Urinary bladder (tissue), 4 donors: ENCODE measurements at places on chromosomes 1 and 21. TPM values are rescaled to one million over a fixed set of nuclear protein-coding genes. Genes with fewer than 3 reads are reported as not detected.

DNA sequence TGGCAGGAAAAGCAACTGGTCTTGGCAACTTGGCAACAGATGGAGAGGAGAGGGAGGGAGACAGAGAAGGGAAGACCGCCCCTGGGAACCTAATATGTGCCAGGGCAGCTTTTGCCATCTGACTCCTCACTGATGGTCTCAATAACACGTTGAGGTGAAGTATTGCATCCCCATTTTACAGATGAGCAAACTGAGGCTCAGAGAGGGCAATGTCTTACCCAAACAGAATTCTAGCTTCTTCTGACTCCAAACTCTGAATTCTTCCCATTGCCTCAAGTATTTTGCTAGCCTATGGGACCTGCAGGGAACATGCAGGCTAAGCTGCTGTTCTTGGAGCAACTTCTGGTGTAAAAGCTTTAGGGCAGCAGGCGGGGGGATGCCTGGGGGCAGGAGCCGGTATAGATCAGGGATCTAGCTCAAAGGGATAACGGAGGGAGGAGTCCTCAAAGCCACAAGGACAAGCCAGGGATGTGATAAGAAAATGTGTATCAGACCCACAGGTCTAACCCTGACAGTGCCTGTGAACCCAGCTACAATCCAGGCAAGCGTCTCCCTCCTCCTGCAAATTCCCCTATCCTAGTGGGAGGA, 7.2 kb upstream of the GUCA2A start:
- no peak for DNase-seq

- DNase-seq = no peak
Measured at GRCh38 chr1:63601061-63601460, 7.8 kb downstream of the PGM1 start.

DNA sequence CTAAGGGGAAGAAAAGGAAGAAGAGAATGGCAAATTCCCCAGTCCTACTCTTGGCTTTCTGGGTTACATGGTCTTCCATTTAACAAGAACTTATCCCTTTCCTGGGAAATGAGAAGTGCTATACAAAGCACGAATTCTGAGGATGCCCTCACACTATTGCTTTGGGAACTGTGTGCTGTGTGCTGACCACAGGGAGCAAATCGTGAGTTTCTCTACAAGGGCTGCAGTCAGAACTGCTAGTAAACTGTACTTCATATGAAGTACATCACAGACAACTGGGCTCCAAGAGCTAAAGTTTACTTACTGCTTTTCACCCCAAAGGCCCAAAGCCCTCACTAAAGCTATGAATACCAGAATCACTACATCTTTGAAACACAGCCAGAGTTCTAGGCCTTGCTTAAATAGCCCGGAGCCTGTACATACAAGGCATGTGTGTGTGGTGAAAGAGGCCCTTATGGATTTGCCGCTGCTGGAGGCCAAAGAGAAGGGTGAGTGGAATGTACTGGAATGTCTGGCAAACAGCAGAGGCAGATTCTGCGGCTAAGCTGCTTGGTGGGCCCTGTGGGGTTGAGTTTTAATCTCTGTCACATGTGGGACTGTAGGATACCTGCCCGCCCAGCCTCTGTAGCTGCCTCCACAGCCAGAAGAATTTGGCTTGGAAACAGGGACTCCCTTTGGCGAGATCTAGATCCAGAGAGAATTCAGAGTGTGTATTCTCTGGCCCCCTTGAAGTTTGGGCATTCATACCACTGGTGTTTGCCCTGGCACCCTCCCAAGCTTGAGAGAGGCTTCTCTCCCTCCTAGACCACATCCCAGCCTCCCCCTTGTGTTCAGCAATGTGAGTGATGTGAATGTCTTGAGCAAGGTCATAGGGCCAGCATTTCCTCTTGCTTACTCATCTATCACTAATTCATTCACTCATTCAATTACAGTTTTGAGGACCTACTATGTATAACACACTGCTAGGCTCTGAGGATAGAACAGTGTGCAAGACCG, 21.9 kb upstream of the TRIM67 start:
- no peak for DNase-seq

DNA sequence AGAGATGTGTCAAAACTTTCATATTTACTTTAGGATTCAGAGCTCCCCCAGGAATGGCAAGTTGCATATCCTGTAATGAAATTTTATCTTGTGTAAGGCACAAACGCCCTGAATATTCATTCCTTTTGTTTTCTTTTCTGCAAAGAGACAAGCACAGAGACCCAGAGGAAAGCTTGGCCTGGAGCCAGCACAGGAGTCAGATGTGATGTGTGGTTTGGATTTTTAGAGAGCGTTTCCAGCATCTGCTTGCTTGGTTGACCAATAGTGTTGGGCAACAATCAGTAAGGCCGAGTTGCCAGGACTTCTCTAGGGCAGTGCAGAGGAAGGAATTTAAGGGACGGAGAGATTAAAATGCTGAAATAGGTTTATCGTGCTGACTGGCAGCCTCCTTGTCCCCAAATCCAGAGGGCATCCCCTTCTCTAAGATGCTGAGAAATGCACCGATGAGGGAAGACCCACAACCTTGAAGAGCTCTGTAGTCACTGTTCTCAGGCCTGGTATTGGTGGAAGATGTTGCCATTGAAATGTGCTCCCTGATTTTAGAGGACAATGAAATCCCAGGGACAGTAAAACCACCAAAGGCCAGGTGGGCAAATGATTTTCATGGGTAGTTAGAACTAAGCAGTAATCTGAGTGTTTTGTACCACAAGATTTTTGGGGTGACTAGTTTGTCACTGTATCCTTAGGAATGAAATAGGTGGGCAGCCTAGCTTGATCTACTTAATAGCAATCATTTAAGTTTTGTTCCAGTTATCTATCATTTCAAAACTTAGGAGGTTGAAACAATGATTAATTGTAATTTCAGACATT, 37.9 kb upstream of the RHOU start:
- no peak for DNase-seq

The C1QTNF12 gene
- 0.53 TPM for total RNA-seq

- DNase-seq = no peak
Measured at GRCh38 chr1:184156521-184157393, 105.2 kb downstream of the TSEN15 start.

DNA sequence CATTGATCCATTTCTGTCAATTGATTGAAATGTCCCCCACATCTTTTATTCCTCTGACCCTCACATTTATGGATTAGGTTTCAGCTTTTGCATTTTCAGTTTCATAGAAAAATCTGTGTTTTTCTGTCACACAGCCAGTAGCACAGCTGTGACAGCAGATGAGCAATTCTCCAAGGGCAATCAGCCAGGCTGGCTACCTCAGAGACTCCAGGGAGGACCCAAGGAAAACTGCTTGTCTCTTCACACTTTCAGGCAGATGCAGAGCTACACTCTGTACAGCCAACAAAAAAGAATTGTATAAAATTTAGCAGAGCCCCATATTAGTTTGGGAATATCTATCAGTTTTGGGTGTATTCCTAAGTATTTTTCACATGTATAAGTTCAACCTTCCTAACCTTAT, 257.2 kb downstream of the LRRC7 start:
- no peak for DNase-seq

- no peak for DNase-seq
Measured at GRCh38 chr1:6084781-6085495, 39.2 kb downstream of the KCNAB2 start.

GRCh38 chr1:87464022-87464490, 135.4 kb downstream of the LMO4 start:
- no peak for DNase-seq

The KRTAP6-3 gene
- not detected for total RNA-seq

DNA sequence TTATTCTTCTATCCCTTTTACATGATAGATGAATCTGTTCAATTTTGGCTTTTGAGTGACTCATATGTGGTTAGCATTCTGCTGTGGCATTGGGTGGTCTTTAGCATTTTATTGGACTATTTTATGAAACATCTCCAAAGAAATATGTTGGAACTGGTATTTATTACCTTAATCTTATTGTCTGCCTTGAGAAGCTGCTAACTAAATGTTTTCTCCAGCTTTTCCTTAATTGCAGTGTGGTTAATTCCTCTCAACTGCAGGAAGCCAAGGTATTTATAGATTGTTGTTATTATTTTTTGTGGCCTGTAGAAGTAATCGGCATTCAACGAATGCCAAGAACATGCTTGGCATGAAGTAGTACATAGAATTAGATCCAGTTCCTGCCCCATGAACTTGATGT, 64.1 kb downstream of the NOS1AP start:
- DNase-seq = no peak

The PROK1 gene
- not detected for total RNA-seq

- no peak for DNase-seq
Measured at GRCh38 chr1:5936621-5937372, 55.4 kb downstream of the NPHP4 start.

GRCh38 chr1:19651141-19651737, 7.1 kb downstream of the NBL1 start:
- DNase-seq = no peak

- no peak for DNase-seq
Measured at GRCh38 chr1:150841626-150842025, 33.6 kb upstream of the CTSK start.

The CTTNBP2NL gene
- total RNA-seq = 19.9 TPM

GRCh38 chr1:209924390-209924789, 13.6 kb upstream of the SYT14 start:
- no peak for DNase-seq

- DNase-seq = no peak
Measured at GRCh38 chr1:75792091-75792490, 4.6 kb upstream of the MSH4 start.

The LCA5L gene
- total RNA-seq = 1.1 TPM

The GNG12 gene
- total RNA-seq = 264 TPM

DNA sequence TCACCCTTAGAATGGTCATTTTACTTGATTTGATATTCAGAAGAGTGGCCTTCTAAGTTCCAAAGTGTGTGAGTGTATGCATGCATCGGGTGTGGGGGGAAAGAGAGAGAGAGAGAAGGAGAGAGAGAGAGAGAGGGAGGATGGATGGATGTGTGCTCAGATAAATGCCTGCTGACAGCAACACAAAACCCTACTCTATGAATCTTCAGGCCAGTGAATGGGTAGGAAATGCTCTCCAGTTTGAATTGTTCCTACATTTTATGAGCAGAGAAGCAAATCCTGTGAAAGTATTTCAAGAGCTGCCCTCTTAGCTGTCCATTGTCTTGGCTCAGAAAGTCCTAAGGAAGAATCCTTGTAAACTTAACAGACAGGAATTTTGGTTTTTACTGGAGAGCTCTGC, 7.4 kb downstream of the JAM2 start:
- no peak for DNase-seq

The KRTAP27-1 gene
- not detected for total RNA-seq

The RIIAD1 gene
- not detected for total RNA-seq

The COL9A2 gene
- total RNA-seq = 8.7 TPM

The ST6GALNAC3 gene
- total RNA-seq = 39.1 TPM

The LBR gene
- 128 TPM for total RNA-seq

GRCh38 chr1:153538315-153538821, 2.4 kb downstream of the S100A5 start:
- DNase-seq = no peak

The WNT2B gene
- total RNA-seq = 55.2 TPM

DNA sequence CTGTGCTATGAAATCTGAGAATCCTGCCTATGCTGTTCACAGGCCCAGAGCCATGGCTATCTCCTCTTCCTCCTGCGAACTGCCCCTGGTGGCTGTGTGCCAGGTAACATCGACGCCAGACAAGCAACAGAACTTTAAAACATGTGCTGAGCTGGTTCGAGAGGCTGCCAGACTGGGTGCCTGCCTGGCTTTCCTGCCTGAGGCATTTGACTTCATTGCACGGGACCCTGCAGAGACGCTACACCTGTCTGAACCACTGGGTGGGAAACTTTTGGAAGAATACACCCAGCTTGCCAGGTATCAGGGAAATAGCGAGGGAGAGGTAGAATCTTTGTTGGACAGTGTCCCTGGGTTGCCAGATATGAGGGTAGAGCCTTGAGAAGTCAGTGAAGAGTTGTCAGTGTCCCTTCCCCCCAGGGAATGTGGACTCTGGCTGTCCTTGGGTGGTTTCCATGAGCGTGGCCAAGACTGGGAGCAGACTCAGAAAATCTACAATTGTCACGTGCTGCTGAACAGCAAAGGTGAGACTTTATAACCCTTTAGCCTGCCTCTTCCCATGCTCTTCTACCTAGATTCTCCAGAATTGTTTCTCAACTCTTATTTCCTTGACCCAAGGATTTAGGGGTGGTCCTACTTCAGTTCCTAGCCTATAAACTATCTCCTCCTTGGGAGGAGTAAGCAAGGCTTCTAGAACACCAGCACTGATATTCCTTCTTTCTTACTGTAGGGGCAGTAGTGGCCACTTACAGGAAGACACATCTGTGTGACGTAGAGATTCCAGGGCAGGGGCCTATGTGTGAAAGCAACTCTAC, 1.4 kb downstream of the NIT1 start:
- DNase-seq = no peak

DNA sequence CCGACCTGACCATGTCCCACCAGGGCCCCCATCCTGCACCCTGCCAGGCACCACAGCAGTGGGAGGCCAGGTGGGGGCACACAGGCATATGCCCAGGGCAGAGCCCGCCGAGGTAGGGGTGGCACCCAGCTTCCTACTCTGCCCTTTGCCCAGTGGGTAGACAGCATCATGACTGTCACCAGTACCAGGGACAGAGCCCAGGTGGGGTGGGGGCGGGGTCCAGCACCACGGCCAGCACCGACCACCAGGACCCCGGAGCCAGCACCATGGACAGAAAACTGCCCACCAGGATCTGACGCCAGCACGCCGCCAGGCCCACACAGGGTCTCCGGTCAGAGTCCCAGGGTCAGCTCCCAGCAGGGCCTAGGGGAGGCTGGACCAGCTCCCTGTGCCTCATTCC, 3.8 kb downstream of the TAS1R3 start:
- no peak for DNase-seq

DNA sequence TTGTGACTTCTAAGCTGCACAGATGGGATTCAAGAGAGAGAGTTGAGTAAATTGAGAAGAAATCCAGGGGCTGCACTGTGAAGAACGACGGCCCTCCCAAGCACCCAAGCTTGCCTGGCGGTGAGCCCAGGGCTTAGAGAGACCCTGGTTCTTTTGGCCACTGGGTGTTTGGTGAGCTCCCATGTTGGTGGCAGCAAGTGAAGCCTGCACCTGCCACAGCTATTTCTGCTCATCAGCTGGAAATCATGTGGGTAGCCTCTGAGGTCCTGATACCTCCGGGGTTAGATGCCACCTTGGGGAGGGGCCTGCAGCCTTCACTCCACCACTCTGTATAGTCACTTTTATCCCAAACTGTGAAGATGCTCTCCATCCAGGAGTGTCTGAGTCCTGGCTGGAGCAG, 6.2 kb upstream of the BTG2 start:
- no peak for DNase-seq

The HLX gene
- 12.9 TPM for total RNA-seq

DNA sequence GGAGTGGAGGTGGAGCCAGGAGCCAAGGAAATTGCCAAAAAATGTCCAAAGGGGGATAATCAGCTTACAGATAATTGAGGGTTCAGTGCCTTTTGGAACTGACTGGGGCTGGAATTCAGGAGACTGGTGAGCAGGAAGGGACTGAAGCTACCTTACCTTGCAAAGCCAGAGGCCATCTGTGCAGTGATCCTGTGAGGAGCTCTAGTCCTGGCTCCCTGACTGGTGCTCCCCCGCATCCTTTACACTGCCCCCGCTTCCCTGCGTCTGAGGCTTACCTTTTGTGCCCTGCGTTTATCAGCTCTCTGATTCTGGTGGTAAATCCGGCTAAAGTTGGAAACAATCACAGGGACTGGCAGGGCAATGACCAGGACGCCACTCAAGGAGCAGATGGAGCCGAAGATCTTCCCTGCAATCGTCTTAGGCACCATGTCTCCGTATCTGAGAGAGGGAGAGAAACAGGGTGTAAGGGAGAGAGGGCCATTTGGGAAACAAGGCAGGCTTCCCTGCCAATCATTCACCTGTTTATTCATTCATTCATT, 31.0 kb downstream of the DDX20 start:
- no peak for DNase-seq

The PCP4L1 gene
- 22.8 TPM for total RNA-seq
